Right ventricle myocardium inferior (tissue), 1 donor: ENCODE measurements at places on chromosomes 16 and 17.
A peak's percentile ranks its signal among the peaks of the same experiment; 100 is the strongest.

DNA sequence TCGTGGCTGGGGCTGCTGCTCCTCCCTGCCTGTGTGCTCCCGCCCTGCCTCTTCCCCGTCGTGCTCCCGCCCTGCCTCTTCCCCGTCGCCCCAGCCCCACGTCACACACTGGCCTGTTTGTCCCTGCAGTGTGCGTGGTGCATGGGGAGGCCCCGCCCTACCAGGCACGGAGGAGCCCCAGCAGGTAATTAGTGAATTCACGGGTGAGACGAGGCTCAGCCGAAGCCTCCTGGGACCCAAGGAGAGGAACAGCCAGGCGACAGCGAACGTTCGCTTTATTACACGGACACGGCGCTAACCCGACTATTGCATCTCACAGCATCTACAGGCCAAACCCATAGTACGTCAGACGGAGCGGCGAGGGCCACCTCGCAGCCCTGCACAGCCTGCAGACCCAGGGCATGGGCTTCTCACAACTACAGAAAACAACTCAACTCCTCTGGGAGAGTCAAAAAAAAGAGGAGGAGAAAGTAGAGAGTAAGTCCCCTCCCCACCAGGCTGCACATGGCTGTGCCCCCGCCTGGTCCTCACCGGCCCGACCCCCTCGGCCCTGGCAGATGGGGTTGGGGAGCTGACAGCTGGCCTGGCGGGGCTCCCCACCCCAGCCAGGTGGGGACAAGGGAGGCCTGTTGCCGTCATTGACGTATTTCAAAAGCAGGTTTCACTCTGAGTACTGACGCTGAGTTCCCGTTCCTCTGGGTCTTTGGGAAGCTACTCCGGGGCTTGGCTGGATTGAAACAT lies 4.3 kb upstream of the PABPN1L start:
- DNase-seq = no peak

DNA sequence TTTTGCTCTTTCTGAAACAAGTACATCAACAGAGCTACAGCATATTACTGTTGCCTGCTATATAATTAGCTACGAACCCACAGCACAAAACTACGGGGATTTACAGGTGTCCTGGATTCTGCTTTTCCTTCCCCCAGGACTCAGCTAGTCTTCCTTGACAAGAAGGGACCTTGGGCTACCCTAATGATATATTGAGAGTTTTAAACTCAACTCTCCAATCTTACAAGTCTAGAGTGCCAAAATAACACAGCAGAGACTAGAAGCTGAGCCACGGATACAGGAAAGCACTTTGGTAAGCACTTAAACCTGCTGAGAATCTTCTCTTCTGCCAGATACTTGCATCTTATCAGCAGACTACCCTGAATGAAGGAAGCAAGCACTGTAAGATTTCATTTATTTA lies 161.4 kb upstream of the C17orf78 start:
- no peak for DNase-seq

- no peak for DNase-seq
These were observed 948.7 kb downstream of the KCNJ2 start for GRCh38 chr17:71118039-71118438.

DNA sequence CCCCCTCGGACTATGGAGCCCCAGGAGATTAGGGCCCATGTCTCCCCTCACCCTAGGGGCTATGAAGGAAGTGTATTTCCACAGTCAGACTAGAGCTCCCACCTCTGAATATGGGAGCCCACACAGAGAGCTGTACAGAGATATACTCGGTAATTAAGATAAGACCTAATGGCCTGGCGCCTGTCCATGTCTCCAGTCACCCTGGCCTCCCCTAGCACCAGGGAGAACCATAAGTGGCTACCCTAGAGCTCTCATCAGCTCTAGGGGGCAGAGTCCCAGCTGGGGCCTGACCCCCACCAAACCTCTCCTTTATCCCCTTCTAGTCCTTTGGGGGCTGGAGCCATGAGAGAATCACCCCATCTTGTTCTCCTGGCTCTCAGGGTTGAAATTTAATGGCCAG lies 2.4 kb downstream of the TMEM101 start:
- no peak for DNase-seq

GRCh38 chr16:84739349-84740124 lies 39.7 kb downstream of the USP10 start:
- no peak for DNase-seq

DNA sequence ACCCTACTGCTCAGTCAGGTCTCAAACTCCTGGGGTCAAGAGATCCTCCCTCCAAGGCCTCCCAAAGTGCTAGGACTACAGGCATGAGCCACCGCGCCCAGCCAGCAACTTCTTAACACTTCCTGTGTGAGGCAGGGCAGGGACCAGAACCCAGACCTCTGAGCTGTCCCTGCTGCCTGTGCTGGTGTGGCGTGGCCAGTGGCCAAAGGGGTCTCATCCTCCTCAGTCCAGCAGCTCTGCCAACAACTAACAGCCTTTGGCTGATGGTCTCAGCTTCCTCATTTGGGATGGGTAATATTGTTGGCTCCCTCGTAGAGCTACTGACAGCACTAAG lies 1.4 kb upstream of the LLGL1 start:
- peak; percentile 56 for DNase-seq

- no peak for DNase-seq
These were observed 12.5 kb downstream of the ZNF652 start for GRCh38 chr17:49349541-49349940.

GRCh38 chr16:82626791-82627261 lies at the start of gene CDH13:
CDH13 (plus strand) TSS chr16:82626969.
- DNase-seq = peak; percentile 77

- DNase-seq = peak; percentile 91
These were observed 179.7 kb downstream of the RAB11FIP4 start for GRCh38 chr17:31570951-31571892.

- DNase-seq = no peak
These were observed 294.3 kb upstream of the TNRC6C start for GRCh38 chr17:77664097-77664729.

DNA sequence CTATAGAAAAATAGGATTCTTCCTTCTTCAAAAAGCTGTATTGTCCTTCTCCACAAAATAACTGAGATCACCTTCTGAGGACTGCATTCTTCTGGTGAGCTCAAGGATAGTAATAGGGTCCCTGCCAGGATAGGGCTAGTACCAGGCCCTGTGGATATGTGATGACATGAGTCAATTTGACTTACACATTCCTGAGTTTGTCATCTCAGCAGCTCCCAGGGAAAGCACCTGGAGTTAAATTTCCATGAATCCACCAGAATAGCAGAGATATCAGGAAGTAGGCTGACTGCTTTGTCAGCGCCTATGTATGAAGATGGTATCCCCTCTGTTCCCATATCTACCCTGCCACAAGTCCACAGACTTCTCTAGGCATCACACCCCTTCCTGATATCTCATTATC lies 225.8 kb downstream of the PMP22 start:
- no peak for DNase-seq

GRCh38 chr17:61343576-61343975 lies 56.1 kb upstream of the TBX2 start:
- DNase-seq = no peak

DNA sequence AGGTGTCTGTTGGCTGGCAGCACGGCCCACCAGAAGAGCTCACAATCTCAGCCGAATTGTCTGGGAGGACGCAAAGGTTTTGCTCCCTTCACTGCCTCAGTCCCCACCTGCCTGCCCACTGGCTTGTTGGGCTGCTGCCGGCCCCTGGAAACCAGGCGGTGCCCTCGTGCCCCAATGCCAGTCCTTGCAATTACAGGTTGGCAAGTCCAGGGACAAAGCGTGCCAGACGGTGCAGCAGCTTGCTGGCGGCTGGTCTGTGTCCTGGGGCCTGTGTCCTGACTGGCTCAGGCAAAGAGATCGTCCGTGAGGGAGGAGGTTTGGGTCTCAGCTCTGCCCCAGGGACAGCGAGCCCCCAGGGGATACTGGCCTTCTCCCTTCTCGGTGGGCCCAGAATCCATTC lies 24.6 kb upstream of the SPNS2 start:
- no peak for DNase-seq

GRCh38 chr17:42221886-42222745 lies 27.8 kb upstream of the GHDC start:
- DNase-seq = no peak

DNA sequence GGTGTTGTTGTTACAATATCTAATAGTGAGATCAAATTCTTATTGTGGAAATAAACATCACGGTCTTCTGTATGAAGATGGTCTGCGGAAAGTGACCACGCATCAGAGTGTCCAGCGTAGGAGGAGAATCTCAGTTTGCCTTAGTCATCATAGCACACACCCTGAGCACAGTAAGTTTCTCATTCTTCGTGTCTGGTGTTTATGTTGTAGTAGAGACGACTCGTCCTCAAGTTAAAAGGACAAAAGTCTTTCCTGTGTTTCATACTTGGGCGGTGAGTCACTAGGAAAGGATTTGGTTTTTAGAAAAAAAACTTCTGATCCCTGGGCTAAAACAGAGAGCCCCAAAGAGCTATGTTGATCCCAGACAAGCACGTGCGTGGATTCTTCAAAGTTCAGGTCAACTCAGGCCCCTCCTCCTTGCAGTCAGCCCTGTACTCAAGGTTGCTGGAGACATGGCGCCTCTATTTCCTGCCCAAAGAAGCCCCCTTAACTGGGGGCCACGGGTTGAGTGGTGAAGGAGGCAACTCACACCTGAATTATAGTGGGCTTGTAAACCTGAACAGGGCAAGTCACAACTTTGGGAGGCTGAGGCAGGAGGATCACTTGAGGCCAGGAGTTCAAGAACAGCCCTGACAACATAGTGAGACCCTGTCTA lies 170.4 kb downstream of the ZFHX3 start:
- no peak for DNase-seq

DNA sequence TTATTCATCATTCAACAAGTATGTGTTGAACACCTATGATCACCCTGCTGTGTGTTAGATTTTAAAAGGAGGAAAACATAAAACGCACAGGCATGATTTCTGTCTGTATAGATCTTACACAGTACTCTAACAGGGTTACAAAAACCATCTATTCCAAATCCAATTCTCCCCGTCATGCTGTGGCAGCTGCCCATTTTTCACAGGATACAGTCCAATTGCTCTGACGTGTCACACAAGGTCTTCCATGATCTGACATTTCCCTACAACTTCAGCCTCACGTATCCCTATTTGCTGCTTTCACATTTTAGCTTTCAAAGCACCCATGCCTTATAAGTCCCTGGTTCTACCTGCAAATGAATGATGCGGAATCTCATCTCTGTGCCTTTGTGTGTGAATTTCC lies 67.0 kb upstream of the CNTNAP4 start:
- no peak for DNase-seq

GRCh38 chr16:5643855-5644531 lies 546.4 kb upstream of the EEF2KMT start:
- no peak for DNase-seq

DNA sequence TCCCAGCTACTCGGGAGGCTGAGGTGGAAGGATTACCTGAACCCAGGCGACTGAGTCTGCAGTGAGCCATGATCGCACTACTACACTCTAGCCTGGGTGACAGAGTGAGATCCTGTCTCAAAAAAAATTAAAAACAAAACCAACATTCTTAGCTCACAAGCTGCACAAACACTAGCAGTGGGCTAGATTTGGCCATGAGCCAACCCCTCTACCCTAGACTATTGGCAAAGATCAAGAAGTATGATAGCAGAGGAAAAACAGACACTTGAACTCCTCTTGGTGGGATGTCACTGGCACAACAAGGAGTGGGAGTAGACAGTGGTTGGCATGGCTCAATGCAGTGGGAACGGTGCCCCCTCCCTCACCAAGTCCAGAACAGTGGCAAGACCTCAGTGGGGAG lies 19.6 kb upstream of the RIPOR1 start:
- no peak for DNase-seq

DNA sequence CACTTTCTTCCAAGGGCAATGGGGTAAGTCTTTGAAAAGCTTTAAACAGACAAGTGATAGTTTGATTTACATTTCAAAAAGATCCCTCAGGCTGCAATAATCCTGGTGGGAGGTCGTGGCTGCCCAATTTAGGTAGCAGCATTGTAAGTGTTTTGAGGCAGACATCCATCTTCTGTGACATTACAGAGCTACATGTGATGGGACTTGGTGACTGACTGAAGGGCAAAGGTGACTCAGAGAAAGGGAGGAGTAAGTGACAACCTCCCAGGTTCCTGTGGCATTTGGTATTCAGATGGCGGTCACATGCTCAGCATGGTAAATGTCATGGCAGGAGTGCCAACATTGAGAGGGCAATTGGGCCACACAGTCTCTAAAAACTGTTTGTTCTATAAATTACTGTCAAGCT lies 26.5 kb downstream of the STAT3 start:
- no peak for DNase-seq

DNA sequence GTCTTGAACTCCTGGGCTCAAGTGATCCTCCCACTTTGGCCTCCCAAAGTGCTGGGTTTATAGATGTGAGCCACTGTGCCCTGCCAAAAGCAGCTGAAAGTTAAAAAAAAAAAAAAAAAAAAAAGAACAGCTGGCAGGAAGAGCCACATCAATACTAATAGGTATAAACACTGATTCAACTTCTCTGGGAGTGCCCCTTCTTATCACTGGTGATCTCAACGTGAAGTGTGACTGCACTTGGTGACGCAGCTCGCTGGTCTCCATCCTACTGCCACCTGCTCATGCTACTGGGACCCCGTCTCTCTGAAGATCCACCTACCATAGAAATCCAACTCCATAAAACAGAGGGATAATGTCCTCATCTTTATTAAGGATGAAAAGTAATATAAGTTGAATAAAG lies 40.8 kb downstream of the RNF157 start:
- DNase-seq = no peak

DNA sequence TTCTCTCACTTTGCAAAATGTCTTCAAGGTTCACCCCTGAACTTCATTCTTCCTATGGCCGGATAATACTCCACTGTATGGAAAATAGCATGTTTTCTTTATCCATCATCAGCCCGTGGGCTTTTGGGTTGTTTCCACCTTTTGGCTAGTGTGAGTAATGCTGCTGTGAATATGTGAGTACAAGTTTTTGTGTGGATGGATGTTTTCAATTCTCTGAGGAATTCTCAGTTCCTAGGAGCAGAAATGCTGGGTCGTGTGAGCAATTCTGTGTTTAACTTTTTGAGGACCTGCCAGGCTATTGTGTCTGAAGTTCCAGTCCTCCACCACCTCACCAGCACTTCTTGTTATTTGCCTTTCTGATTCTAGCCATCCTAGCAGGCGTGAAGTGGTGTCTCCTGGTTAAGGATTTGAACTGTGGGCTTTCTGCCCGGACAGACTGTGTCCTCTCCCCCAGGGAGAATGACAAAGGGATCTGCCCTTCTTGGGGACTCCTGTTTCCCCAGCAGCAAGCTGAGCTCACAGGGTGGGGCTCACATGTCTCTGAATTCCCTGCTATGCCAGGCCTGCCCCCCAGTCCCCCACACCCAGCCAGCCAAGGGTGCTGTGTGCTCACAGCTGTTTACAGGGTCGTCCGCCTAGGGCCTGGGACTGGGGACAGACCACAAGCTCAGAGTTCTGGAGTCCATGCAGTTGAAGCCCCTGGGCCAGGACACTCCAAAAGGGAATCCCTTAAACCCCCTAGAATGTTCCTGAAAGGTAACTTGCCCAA lies 92.2 kb upstream of the CIBAR2 start:
- no peak for DNase-seq

DNA sequence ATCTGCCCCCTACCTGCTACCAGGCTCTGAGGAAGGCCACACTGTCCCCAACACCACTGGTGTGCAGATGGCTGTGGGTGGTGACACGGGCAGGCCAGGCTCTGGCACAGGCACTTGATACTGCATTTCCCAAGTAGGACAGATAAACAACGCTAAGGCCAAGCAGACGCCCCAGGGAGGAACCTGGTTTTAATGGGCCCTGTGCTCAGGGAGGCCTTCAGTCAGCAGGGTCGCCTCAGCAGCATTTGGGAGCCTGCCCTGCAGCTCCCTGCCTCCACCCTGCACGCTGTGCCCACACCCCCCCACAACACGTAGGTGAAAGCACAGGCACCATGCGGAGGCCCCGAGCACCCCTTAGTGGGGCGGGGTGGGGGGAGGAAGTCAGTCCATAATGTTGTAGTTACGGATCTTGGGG lies 3.3 kb upstream of the FASN start:
- no peak for DNase-seq

- no peak for DNase-seq
These were observed 175.3 kb upstream of the MPHOSPH6 start for GRCh38 chr16:82345318-82345717.
